ENCODE measurements at places on chromosomes 16 and 17.

DNA sequence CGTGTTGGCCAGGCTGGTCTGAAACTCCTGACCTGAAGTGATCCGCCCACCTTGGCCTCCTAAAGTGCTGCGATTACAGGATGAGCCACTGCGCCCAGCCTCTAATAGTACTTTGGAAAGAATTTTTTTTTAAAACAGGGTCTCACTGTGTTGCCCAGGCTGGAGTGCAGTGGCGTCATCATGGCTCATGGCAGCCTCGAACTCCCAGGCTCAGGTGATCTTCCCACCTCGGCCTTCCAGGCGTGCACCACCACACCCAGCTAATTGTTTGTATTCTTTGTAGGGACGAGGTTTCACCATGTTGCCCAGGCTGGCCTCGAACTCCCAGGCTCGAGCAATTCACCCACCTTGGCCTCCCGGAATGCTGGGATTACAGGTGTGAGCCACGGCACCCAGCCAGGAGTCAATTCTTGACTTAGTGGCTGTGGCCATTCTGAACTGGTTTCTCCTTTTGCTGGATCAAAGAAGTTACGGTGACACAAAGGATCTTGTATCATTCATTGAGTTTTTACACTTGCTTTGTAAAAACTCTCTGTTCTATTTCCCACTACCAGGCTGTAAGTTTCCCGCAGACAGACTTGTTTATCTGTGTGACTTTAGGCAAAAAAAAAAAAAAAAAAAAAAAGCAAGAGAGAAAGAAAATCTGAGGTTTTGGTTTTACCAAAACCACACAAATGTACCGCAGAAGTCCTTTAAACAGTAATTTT, 12.7 kb upstream of the COTL1 start:
- no peak for DNase-seq

- DNase-seq: no peak
These were observed 66.3 kb upstream of the ADAMTS18 start for GRCh38 chr16:77500934-77501664.

- DNase-seq: no peak
These were observed 46.1 kb downstream of the IRX5 start for GRCh38 chr16:54976651-54977200.

DNA sequence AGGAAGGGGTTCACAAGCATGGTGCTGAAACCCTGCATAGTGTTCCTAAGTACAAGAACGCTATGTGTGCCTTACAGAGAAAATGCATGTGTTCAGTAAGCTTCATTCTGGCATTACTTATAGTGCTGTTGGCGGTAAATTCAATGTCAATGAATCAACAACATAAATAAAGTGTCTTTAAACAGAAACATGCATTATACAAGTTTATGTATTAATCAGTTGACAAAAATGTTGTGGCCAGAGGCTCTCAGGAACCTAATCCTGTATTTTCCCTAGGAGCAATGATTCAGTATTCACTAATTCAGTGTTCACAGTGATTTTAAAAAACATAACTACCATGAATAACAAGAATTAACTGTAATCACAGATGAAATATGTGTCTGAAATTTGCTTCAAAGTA, 47.1 kb upstream of the MYOCD start:
- DNase-seq: no peak

DNA sequence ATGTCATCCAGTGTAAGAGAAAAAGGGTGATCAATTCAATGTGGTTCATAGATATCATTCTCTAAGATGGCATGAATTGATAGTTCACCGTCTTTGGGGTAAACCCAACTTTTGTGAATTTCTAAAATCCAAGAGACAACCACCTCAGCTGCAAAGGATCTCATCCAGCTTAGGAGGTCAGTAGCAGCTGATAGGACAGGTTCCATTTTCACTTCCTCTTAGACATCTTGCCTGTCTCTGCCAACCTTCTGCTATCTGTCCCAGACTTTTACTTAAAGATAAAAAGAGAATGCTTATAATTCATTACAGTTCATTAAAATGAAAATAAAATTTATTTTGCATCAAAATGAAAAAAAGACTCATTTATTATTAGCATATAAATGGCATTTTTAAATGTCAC, 468.2 kb downstream of the XYLT1 start:
- no peak for DNase-seq

GRCh38 chr17:77315010-77315409, 174.2 kb downstream of the SEC14L1 start:
- DNase-seq: no peak

- DNase-seq: no peak
These were observed 589 bp downstream of the XYLT2 start for GRCh38 chr17:50346313-50347116.

DNA sequence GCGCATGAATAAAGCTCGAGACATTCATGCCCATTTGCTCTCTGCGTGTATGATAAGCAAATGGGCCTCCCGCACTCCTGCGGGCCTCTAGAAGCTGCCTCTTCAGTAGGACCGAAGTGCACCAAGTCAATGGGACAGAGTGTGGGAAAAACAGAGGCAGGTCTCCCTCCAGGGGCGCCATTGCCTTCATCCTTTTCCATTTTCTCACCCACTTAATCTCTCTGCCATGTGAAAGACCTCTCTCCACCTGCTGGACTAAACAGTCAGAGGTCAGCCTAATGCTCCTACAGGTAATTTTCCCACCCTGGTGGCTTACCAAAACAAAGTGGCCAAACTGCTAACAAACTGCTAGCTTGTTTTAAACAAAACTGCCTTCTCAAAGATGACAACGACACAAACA, 210.9 kb downstream of the ZFHX3 start:
- DNase-seq: no peak

DNA sequence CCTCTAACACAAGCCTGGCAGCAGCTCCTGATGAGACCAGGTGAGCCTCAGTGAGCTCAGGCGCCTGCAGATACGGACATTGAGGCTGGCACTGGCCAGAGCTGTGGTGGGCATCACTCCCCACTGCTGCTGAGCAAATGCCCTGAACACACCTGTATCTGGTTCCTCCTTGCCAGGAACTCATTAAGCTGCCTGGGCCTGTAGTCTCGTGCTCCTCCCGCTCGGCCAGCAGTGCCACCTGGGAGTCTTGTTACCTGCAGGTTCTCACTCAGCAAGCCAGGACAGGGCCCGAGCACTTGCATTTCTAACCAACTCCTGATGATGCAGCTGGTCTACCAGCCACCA, 13.3 kb downstream of the EIF4A3 start:
- DNase-seq: no peak

DNA sequence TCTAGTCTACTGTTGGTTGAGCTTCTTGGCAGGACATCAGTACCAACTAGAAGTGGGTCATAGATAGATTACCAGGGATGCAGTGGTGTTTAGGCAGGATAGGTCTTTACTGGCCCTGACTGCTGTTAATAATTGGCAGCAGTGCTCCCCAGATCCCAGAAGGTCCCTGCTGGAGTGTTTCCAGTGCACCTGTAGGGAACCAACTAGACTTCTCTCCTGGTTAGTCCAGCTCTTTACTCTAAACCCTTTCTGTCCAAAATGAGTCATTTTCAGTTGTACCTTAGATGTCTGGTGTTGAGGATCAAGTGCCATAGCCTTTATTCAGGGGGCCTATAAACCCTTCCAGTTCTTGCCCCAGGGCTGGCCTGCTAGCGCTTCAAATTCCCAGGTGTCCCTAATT, 8.7 kb downstream of the POLR2C start:
- no peak for DNase-seq

DNA sequence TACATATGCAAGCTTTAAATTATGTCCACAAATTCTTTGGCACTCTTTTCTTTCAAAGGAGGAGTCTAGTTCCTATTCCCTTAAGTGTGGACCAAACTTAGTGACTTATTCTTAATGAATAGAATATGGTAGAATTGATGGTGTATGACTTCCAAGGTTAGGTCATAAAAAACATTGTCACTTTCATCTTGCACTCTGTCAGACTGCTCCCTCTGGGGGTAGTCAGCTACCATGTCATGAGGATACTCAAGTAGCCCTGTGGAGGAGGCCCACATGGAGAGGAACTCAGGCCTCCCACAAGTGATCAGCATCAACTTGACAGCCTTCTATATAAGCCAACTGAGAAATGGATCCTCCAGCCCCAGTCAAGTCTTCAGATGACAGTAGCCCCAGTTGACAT, 58.0 kb upstream of the SCNN1B start:
- DNase-seq: no peak

GRCh38 chr16:72901000-72901627, 146.8 kb downstream of the ZFHX3 start:
- DNase-seq: no peak

GRCh38 chr17:38539386-38539785, 66.4 kb downstream of the SRCIN1 start:
- DNase-seq: no peak

DNA sequence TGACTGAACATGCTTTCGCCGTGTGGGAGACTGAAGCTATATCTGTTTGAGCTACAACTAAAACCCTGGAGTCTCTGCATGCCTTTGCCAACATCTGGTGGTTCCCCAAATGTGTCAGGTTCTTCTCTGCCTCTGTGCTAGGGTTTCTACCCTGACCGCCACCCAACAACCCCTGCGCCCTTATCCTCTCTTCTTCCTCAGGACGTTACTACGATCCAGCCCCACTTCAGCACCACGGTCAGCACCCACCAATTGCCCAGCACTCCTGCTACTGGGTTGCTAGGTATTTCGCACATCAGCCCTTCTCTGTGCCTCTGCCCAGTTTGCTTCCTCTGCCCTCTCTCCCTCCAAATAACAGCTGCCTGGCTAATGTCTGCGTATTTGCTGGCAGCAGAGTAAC, 106.3 kb upstream of the HSBP1 start:
- DNase-seq: no peak
